ENCODE measurements at places on chromosomes 7 and 10.
A peak's percentile ranks its signal among the peaks of the same experiment; 100 is the strongest.

DNA sequence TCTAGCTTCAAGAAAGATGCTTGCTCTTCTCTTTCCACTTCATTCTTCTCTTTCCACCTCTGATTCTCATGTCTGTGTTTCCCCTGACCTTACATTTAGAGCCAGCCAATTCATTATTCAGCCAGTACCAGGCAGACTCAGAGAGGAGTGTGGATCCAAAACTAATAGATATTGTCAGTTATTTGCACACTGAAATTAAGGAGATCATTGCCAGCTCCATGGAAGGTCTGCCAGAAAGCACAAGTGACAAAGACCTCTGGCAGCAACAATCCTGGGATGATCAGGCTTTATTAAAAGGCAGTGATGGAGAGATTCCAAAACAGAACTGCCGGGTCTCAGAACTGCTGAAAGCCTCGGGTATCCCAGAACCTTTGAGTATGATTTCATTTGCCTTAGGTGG is 749.4 kb downstream of the XPNPEP1 start:
- DNase-seq, result no peak

DNA sequence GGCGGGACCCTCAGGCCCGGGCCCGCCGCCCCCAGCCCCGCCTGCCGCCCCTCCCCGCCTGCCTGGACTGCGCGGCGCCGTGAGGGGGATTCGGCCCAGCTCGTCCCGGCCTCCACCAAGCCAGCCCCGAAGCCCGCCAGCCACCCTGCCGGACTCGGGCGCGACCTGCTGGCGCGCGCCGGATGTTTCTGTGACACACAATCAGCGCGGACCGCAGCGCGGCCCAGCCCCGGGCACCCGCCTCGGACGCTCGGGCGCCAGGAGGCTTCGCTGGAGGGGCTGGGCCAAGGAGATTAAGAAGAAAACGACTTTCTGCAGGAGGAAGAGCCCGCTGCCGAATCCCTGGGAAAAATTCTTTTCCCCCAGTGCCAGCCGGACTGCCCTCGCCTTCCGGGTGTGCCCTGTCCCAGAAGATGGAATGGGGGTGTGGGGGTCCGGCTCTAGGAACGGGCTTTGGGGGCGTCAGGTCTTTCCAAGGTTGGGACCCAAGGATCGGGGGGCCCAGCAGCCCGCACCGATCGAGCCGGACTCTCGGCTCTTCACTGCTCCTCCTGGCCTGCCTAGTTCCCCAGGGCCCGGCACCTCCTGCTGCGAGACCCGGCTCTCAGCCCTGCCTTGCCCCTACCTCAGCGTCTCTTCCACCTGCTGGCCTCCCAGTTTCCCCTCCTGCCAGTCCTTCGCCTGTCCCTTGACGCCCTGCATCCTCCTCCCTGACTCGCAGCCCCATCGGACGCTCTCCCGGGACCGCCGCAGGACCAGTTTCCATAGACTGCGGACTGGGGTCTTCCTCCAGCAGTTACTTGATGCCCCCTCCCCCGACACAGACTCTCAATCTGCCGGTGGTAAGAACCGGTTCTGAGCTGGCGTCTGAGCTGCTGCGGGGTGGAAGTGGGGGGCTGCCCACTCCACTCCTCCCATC is 82.7 kb downstream of the PAX2 start:
- peak; percentile 67 for DNase-seq

GRCh38 chr7:156947120-156947843 is 2.2 kb upstream of the NOM1 start:
- DNase-seq, result no peak

- no peak for DNase-seq
Measured at GRCh38 chr7:152344253-152344652, 91.5 kb downstream of the KMT2C start.

DNA sequence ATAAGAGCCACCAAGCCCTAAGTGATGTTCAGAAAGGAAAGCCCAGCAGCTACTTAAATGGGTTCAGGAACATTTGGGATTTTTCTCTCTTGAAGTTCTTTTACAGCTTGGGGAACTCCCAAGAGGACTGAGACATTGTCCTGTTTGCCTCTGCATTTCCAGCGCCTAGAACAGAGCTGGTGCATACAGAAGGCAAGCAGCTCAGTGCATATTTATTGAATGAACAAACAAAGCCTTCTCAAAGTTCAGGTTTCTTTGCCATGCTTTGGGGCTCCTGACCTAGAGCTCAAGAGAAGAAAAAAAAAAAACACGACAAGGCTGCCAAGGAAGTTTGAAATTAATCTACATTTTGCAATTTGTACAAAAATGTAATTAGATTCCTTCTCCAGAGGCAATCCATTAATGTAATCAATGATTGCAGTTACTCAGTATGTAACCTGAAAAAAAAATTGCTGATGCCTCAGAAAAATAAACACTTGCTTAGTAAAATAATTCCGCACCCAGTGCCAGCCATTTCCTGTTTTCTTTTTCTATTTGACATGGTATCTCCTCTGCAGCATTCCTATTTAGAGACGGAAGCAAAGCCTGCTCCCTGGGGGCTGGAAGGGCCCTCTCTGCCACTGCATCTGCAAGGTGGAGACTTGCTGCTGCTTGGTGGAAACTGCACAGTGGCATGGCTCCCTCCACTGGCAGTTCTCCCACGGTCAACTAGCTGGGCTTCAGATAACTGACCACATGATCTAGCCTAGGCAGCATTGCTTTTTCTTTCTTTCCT is 157.3 kb downstream of the TMEM178B start:
- peak; percentile 70 for DNase-seq

- no peak for DNase-seq
Measured at GRCh38 chr10:3129581-3130340, 42.8 kb downstream of the PITRM1 start.

DNA sequence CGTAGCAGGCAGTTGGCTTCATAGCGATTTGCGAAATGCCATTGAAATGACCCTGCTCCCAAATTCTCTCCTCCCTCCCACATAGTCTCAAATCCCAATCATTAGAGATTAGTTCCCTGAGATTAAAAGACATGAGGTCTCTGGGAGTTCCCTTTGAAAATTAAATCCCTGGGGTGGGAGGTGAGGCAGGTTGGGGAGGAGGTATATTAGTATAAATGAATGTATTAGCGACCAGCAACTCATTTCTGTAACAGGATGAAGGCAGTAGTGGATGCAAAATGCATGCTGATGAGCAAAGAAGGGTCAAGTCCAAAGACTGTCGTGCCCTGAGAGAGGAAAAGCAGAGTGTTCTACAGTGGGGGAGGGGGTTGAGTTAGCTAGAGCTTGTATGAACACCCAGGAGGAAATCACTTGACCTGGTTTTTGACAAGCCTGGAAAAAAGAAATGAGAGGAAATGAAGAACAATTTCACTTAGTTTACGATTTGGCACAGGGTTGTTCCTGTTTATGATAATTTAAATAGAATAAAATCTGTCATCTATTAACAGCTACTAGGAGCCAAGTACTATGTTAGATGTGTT is 79.6 kb upstream of the MTPN start:
- no peak for DNase-seq

- no peak for DNase-seq
Measured at GRCh38 chr10:125300937-125301336, 140.6 kb upstream of the CTBP2 start.

DNA sequence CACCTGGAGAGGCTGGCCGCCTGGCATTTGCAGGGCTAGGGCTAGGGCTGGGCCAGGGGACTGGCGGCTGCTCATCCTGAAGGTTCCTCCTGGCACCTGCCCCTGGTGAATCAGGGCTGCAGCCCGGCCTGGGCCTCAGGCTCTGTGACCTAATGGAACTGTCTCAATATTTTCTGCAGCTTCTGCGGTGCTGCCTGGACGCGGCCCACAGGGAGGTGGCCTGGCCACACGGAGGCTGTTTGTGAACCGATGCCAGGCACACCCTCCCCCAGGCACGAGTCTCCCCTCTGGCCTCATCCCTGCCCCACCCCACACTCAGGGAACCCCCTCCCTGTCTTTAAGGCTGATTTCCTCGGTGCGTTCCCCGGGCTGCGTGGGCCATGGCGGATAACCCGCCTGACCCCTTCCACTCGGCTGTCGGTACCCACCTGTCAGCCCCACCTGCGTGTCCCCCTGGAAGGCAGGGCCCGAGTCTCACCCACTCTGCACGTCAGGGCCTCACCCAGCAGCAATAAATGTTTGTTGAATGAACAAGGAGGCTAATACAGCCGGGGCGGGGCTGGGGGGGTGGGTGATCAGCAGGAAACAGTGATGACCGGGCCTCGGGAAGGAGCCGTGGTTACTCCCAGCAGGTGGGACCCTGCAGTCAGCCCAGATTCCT is 54.5 kb upstream of the DNAJB6 start:
- no peak for DNase-seq

DNA sequence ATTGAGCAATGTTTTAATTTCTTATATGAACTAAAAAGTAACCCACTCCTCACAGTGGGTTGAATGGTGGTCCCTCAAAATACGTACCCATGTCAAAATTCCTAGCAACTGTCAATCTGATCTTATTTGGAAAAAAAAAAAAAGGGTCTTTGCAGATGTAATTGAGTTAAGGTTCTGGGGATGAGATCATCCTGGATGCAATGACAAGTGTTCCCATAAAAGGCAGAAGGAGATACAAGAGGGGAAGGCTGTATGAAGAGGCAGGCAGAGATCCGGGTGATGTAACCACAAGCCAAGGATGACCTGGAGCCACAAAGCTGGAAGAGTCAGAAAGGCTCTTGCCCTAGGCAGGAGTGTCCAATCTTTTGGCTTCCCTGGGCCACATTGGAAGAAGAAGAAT is 516.3 kb upstream of the MKI67 start:
- peak; percentile 29 for DNase-seq

GRCh38 chr7:151018421-151019129 is 5.7 kb downstream of the ATG9B start:
- DNase-seq, result no peak

DNA sequence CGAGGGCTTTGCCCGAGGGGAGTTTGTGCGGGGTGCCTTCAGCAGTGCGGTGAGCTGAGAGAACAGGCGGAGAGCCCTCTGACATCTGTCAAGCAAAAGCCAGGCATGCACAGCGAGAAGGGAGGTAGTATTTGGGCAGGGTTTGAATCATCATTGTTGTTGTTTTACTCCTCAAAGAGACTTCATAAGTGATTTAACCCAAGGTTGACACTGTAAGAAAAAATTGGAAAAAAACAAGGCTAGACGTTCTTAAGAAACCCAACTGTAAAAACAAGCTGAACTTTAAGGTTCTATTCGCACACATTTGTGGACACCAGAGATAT is 1.3 kb downstream of the ADAM22 start:
- no peak for DNase-seq

DNA sequence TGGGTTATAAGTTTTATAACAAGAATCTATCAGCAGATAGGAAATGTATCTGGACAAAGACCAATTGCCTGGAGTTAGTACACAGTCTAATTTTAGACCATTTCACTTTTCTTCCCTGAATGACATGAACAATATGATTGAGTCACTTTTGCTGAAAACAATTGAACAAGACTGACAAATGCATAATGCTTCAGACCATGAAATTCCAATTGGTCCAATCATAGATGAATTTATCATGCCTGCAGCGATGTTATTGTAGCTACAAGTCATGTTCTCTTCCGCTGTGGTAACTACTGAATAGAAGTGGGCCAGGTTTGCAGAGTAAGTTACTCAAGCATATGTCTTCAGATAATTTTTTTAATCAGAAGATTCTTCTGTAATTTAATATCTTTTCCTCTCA is 73.4 kb downstream of the VSTM2A start:
- DNase-seq, result no peak

GRCh38 chr7:97555857-97556421 is 175.9 kb upstream of the TAC1 start:
- DNase-seq, result no peak

DNA sequence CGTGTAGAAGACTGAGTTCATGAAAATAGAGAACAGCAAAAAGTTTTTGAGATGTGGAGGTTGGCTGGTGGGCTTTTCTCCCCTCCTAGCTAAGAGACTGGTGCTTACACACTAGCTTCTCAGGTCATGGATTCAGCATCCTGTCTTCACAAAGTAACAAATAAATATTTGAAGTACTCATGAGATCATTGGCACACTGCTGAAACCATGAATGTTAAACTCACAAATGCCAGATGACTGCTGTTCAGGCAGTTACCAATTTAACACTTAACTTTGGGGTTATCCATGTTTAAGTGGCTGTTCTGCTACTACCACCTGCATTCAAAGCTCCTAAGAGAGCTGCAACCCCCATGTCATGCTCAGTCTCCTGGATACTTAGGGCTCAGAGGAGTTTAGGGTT is 119.0 kb upstream of the BET1 start:
- DNase-seq, result no peak
